ENCODE measurements at places on chromosomes 4 and X.

DNA sequence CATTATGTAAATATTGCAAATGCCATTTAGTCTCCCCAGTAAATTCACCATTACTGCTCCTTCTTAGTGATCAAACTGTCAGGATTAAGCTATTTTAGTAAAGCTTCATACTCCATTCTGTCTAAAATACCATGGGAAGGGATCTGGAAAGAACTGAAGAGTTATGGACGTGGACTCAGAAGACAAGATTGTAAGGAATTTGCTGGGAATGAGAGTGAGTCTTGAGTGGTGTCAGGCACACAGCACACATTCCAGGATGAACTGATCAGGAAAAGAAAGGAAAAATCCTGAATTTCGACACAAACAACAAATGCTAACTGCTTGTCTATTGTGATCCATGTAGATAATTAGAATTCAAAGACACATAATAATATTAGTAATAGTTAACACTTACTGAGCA, 311.0 kb downstream of the CENPC start:
- no peak for DNase-seq

GRCh38 chr4:145177906-145178538, 2.4 kb downstream of the OTUD4 start:
- peak; percentile 73 for DNase-seq

DNA sequence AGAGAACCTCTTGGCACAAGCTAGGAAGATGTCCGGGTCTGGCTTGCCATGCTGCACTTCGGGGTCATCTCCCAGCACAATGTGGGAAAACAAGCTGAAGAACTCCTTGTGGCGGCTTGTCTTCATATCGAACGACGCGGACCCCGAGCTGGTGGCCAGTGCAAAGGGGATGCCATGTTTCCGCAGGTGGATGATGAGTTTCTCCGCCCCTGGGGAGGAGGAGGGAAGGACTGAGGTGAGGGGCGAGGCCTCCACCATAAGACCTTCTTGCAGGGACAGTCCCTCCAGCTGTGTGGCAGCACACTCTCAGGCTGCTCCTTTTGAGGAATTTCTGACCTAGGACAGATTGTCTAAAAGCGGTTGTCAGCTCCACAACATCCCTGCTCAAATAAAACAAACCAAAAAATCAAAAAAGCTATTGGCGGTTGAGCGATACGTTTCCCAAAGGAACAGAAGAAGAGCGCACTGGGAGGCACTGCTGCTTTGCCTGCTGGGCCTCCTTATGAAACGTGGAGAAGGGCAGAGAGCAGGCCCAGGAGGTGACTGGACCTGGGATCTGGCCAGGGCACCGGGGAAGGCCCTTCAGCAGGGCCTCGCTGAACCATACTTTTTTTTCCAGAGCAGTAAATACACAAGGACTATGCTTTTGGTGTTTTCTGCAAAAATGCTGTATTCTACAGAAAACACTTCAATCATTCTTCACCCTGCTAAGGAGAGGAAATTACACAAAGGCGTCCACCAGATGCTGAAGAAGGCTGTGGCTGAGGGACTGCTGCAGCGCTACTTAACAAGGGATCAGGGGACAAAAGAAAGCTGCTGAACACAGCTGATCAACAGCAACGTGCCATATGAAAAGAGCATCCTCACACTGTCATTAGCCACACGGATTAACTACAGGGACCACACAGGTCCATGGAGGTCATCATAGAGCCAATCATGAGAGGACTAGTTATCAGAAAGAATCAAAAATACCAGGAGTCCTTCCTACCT, 70.0 kb upstream of the STS start:
- DNase-seq, result no peak

DNA sequence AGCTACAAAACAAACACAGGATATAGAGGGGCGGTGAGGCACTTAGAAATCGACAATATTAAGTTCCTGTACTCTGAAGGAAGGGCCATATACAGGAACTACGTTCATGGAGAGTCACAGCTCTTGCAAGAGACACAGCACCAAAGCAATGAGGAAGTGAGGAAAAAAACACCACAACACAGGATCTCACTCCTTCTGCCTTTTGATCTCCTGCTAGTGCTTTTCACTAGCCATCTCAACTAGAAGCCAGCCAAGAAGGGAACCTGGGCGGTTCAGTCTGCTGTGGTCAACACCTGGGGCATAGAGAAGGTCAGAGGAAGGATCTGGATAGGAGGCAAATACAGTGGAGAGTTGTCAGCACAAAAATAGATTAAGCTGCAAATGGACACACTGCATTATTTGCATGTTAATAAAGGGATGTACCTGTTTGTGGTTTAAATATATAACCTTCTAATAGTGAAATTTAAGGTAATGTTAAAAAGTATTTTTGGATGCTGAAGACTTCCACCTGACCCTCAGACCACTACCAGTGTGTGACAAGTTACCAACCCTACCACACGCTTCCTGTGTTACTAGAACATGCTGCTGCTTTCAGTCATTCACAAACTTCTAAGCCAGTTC, 104.6 kb downstream of the DTHD1 start:
- no peak for DNase-seq

Data from erythroblast (primary cell).